ENCODE measurements at places on chromosomes 16 and 17. TPM values are rescaled to one million over a fixed set of nuclear protein-coding genes. Genes with fewer than 3 reads are reported as not detected.

Gene CPHXL2
- total RNA-seq: not detected

GRCh38 chr16:2516391-2517240 is 2.9 kb downstream of the ATP6V0C start:
- peaks cover 2% of the 10 kb centered on the region for H3K36me3 ChIP-seq
- H3K4me3 ChIP-seq: peak overlapping the region; percentile 88
- H3K27ac ChIP-seq: peak overlapping the region; percentile 35
- DNase-seq: no peak
- peaks cover 78% of the 10 kb centered on the region for H3K4me1 ChIP-seq
- H3K27me3 ChIP-seq: no peaks in the 10 kb centered on the region

GRCh38 chr16:77183137-77183536 is 7.9 kb upstream of the MON1B start:
- no peak overlapping the region for H3K4me3 ChIP-seq
- H3K27me3 ChIP-seq: peaks cover 6% of the 10 kb centered on the region
- H3K4me1 ChIP-seq: no peaks in the 10 kb centered on the region
- no peak overlapping the region for H3K27ac ChIP-seq

DNA sequence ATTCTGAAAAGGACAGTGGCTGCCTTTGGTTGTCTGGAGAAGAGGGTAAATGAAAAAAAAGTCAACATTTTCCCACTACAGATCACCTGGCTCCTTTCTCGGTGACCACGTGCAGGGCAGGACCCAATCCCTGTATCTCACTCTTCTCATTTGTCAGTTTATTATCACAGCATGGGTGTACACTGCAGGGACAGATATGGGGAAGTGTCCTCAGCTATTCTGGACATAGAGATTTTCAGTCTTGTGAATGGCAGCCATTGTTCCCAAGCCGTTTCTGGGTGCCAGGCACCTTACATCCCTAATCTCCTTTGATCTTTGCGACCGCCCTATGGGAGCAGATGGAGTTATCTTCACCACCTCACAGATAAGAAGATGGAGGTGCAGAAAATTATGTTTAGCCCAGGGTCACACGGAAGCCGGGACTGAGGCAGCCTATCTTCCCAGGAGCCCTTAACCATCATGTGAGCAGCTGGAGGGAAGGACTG is 7.2 kb downstream of the ADORA2B start:
- peaks cover 12% of the 10 kb centered on the region for H3K4me1 ChIP-seq
- H3K27ac ChIP-seq: no peak overlapping the region
- no peaks in the 10 kb centered on the region for H3K36me3 ChIP-seq
- no peak overlapping the region for H3K4me3 ChIP-seq

- peak; percentile 58 for DNase-seq
- peaks cover 10% of the 10 kb centered on the region for H3K27me3 ChIP-seq
- H3K36me3 ChIP-seq: peaks cover 5% of the 10 kb centered on the region
- H3K27ac ChIP-seq: peak overlapping the region; percentile 83
- H3K4me1 ChIP-seq: peaks cover 20% of the 10 kb centered on the region
These were observed 725 bp downstream of the ABCA3 start for GRCh38 chr16:2339521-2340484.

GRCh38 chr17:76071531-76072147 is 678 bp downstream of the SRP68 start:
- peak overlapping the region; percentile 99 for H3K27ac ChIP-seq
- H3K4me1 ChIP-seq: peaks cover 36% of the 10 kb centered on the region
- peak overlapping the region; percentile 98 for H3K4me3 ChIP-seq
- peaks cover 27% of the 10 kb centered on the region for H3K27me3 ChIP-seq

DNA sequence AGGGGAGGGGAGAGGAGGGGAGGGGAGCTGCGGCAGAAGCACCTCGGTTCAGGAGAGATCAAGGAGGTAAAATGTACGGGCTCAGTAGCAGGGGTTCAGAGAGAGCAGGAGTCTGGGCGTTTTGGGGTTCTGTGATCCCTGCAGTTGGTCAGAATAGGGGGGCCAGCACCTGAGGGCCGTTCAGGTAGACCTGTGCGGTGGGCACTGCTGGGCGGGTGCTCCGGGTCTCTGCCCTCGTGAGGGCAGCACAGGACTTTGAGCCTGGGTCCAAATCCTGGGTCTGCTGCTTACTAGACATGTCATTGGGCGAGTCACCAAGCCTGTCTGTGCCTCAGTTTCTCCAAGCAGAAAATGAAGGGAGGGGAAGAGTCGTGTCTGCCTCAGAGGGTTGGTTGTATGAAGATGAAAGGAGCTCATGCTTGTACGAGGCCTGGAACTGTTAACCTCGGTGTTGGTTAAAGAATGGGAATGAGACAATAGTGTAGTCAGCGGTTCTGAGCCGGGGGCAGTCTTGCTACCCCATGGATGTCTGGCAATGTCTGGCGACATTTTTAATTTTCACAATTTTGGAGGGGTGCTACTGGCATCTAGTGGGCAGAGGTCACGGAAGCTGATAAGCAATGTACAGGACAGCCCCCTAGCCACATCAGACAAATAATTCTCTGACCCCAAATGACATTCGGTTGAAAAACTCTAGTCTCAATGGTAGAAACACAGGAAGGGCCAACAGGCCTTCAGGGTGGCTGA is 35.4 kb downstream of the OR1D5 start:
- H3K4me1 ChIP-seq: no peaks in the 10 kb centered on the region
- no peaks in the 10 kb centered on the region for H3K27me3 ChIP-seq
- peaks cover 7% of the 10 kb centered on the region for H3K36me3 ChIP-seq
- H3K27ac ChIP-seq: no peak overlapping the region
- no peak overlapping the region for H3K4me3 ChIP-seq

Gene C17orf78
- total RNA-seq: not detected

GRCh38 chr17:72643575-72644216 is 448.8 kb downstream of the SLC39A11 start:
- H3K36me3 ChIP-seq: no peaks in the 10 kb centered on the region
- no peaks in the 10 kb centered on the region for H3K27me3 ChIP-seq
- no peak overlapping the region for H3K27ac ChIP-seq
- H3K4me1 ChIP-seq: no peaks in the 10 kb centered on the region
- no peak for DNase-seq
- no peak overlapping the region for H3K4me3 ChIP-seq

DNA sequence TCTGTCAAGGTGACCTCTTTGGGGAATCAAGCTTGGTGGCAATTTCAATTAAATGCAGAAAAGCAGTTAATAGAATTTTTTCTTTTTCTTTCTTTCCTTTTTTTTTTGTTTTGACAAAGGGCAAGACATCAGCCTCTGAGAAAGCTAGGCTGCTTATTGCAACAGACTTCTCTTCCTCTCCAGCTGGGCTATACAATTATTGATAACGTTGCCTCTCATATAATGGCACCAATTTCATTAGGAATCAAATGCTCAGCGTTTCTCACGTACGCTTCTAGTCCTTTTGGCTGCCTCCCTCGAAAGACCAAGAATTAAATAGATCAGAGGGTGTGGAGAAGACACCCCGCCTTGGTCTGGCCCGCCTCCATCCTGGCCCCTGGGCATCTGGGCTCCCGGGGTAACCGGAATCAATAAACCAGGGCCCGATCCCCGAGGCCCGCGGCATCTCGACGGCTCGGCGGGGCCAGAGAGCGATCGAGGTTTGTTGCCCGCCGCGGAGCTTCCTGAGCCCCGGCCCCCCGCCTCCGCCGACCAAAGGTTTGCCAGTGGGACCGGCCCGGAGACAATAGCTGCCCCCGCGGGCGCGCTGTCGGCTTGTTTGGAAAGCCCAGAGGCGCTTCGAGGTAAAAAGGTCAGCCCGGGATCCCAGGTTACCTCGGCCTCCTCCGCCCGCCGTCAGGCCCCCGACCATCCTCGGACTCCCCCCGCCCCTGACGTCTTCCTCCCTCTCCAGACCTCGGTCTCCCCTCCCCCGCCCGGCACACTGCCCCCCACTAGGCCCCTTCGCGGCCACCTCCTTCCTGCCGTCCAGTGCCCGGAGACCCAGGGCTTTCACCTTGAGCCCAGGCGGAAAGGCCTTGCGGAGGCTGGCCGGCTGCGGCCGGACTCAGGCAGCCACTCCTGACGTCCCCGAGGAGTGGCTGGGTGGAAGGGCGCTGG is 3.9 kb downstream of the HOXB1 start:
- peaks cover 49% of the 10 kb centered on the region for H3K27me3 ChIP-seq
- H3K36me3 ChIP-seq: no peaks in the 10 kb centered on the region
- H3K27ac ChIP-seq: no peak overlapping the region
- no peaks in the 10 kb centered on the region for H3K4me1 ChIP-seq
- DNase-seq: no peak
- peak overlapping the region; percentile 9 for H3K4me3 ChIP-seq

- H3K4me1 ChIP-seq: peaks cover 29% of the 10 kb centered on the region
- no peak overlapping the region for H3K27ac ChIP-seq
- no peak for DNase-seq
- H3K4me3 ChIP-seq: peak overlapping the region; percentile 77
- no peaks in the 10 kb centered on the region for H3K36me3 ChIP-seq
These were observed 573 bp upstream of the GNAO1 start for GRCh38 chr16:56190677-56191155.

DNA sequence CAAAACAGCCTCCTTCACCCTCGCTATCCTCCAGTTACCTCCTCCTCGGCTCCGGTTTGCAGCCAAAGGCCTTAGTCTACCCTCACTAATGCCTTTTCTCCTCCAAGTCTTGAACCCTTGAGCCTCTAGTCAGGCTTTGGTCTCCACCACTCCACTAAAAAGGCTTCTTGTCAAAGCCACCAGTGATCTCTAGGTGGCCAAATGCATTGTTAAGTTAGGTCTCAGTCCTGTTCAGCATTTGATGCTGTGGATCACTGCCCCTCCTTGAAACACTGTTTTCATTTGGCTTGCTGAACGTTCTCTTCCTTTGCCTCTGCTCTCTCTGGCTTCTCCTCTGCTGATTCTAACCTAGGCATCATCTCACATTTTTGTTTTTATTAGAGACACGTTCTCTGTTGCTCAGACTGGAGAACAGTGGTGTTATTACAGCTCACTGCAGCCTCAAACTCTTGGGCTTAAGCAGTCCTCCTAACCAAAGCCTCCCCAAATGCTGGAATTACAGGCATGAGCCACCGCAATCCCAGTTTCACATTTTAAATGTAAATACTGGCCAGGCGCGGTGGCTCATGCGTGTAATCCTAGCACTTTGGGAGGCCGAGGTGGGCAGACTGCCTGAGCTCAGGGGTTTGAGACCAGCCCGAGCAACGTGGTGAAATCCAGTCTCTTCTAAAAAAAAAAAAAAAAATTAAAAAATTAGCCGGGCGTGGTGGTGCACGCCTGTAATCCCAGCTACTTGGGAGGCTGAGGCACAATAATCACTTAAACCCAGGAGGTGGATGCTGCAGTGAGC is 1.1 kb downstream of the SGF29 start:
- peak overlapping the region; percentile 90 for H3K4me3 ChIP-seq
- no peak for DNase-seq
- H3K27me3 ChIP-seq: no peaks in the 10 kb centered on the region

Gene TMEM114
- total RNA-seq: not detected

DNA sequence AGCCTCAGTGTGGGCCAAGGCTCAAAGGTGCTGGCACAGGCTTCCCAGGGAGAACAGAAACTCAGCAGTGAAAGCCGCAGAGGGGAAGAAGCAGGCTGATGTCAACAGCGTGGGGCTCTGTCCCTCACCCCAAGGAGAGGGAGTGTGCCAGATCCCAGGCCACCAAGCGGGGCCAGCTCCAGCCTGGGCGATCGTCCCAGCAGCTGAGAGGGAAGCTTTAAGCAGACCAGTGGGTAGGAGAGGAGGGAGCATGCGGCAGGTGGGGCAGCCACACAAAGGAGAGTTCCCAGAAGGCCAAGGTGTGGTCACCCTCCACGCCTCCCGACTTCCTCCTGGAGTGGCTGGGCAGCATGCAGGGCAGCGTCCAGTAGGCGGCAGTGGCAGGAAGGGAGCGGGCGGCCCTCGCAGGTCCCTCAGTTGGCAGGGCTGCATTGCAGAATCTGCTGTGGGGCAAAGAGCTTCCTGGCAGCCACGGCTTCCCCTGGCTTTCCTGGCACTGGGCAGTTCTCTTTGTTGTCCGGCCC is 6.0 kb downstream of the SYNGR2 start:
- peak overlapping the region; percentile 36 for H3K27ac ChIP-seq
- H3K36me3 ChIP-seq: peaks cover 24% of the 10 kb centered on the region
- no peak for DNase-seq
- H3K4me3 ChIP-seq: no peak overlapping the region

DNA sequence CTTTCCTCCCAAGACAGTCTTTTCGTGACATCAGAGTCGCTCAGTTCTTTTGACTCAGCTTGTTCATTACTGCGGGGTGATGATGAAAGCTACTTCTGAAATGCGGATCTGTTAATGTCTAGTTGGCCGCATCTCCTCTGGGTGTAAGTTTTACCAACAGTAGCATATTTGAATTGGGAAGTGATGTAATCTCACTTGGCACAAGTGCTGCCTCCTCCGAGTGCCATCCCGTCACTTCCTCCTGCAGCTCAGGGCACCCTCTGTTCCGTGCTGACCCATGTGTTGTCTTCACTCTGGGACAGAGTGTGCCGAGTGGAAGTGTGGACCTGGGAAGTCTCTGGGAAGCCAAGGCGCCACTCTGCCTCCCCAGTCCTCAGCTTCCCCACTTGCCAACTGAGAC is 8.9 kb downstream of the ADAD2 start:
- H3K27me3 ChIP-seq: no peaks in the 10 kb centered on the region
- no peaks in the 10 kb centered on the region for H3K4me1 ChIP-seq
- DNase-seq: no peak

Gene ASB16
- 0.34 TPM for total RNA-seq

Gene LDHD
- total RNA-seq: 0.35 TPM
